Hematopoietic multipotent progenitor cell treated with erythropoietin and hydrocortisone succinate and interleukin-3 and kit ligand, for 17 days (in vitro differentiated cells): ENCODE measurements at places on chromosomes 3 and 15.
A peak's percentile ranks its signal among the peaks of the same experiment; 100 is the strongest.

GRCh38 chr15:25243800-25244097, 195.1 kb downstream of the UBE3A start:
- no peak for DNase-seq

DNA sequence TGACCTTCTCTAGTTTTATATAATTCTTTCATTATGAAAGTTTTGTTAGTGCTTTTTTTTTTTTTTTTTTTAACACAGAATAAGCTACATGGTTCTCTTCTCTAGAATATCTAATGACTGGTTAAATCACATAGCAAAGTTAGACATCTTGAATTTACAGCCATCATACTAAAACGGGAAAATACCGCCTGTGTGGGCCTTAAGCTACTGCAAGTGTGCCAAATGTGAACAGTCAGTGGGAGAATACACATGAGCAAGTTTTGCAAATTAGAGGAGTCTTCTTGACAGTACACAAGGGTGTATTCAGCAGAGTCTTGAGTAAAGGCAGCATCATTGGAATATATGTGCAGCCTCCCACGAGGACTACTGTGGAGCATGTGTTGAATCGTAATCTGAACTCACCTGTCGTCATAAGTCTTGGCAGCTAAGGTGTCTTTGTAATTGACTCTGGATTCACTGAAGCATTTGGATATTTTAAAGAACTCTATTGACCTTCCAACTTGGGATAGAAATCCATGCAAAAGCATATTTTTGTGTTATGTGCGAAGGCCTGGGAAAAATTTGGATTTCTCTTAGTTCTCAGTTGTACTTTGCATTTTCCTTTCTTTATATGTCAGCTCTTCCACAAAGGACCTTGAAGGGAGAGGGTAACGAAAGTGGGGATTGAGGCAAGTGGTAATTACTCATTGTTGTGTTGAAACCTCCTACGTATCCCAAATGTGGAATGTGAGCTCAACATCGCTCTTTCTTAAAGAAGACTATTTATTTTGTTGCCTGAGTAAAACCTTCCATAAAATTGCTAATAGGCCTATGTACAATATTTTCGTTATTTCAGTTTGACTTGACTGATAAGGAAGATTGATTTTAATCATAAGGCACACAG, 117.4 kb downstream of the ATG7 start:
- no peak for DNase-seq

DNA sequence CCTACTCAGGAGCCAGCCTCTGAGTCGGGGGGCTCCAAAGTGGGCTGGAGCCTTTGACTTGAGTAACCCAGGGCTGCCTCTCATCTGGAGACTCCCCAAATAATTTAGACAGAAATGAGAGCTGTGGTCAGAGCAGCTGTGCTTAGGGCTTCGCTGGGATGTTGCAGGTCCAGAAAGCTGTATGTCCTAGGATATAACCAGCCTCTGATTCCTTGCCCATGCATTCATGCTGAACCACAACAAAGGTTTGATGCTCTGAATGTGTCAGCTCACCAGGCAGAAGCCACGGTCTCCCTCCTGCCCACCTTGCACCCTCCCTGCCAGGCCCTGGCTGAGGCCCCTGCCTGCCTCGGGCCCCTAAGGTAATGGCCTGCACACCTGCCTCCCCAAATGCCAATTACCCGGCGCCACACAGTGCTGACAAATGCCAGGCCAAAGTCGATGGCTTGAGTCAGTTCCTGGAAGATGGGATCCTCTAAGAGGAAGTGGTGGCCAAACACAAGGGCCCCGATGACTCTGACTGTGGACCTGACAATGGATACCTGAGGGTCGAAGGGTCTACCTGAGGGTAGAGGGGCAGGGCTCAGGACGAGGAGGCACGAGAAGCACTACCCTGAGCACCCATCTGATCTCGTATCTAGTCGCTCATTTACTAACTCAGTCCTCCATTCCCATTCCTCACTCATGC, 21.7 kb upstream of the PARL start:
- no peak for DNase-seq

DNA sequence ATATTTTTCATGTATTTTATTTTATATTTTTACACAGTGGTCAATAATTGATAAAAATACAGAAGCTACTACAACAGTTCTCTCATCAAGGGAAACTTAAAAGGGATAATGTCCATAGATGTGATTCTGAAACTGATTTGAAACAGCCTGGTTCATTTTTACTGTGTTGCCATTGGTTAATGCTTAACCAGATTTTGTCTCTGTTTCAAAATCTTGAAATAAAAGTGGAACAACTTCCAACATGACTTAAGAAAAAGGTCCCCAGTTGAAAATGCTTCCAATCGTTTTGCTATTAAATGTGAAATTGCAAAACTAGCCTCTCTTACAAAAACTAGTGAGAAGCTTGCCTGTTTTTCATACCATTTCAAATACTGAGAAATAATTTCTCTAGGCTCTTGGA, 240.7 kb downstream of the LPP start:
- no peak for DNase-seq

DNA sequence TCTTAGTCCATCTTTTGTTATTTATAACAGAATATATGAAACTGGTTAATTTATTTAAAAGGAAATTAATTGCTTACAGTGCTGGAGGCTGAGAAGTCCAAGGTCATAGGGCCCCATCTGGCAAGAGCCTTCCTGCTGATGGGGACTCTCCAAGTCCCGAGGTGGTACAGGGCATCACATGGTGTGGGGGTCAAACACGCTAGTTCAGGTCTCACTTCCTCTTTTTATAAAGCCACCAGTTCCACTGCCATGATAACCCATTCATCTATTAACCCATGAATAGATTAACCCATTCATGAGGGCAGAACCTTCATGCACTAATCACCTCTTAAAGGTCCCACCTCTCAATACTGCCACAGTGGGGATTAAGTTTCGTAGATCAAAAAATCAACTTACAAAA, 659.3 kb downstream of the NAALADL2 start:
- no peak for DNase-seq

DNA sequence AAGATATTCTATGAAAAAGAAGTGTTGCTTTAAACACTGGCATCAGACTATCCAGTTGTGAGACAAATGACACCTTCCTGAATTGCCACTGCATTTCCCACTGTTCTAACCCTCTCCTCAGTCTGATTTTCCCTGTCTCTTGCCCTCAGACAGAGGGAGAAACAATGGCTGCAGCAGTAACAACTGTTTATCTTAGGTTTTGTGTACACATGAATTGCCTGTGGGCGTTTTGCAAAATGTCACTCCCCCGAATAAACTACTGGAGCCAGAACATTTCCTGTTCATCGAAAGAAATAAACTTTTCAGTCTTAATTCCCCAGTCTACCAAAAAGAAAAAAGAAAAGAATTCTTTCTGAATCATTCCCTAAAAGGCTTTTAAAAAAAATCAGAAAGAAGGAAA, 155.1 kb downstream of the MAGI1 start:
- no peak for DNase-seq

GRCh38 chr3:169420429-169420828, 243.1 kb downstream of the MECOM start:
- DNase-seq, result no peak

DNA sequence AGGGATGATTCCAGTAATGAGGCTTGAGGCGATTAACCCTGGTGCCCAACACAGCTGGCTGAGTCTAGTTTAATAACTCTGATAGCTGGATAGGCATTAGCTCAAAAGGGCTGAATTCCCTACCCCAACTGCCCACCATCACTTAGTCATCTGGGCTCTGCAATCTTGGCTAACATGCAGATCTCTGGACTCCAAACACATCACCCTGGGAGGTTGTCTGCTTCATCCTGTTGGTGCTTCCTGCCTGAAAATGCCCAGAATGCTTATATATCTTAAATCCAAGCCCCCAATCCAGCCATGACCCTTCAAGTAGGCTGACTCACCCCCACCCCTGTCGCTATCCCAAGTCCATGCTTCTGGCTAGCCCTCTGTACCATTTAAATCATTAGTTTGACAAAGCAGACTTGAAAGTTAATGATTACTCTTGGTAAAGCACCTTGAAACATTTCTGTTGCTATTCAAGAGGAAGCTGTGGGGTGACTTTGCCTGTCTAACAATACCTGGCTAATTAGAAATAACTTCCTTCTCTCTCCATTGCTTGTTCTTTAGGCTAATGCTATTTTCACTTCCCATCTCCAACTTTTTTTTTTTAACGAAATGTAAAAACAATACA, 107.0 kb upstream of the RORA start:
- DNase-seq, result no peak

DNA sequence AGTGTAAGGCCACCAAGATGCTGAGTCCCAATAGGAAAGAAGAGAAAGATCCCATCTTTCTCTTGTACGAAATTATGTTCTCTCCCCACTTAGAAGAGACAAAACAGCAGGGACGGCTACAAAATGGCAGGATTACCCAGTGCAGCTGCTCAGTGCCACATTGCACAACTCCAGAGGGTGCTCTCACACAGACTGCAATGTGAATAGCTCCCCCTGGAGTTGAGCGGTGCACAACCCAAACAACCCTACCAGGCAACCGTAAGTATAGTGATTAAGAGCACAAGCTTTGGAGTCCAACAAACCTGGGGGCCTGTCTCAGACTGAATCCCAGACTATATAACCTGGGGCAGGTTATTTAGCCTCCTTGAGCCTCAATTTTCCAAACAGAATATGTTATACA, 3.1 kb upstream of the BHLHE40 start:
- DNase-seq, result no peak

- no peak for DNase-seq
Observed at GRCh38 chr15:89805241-89806209, 9.1 kb downstream of the ANPEP start.

DNA sequence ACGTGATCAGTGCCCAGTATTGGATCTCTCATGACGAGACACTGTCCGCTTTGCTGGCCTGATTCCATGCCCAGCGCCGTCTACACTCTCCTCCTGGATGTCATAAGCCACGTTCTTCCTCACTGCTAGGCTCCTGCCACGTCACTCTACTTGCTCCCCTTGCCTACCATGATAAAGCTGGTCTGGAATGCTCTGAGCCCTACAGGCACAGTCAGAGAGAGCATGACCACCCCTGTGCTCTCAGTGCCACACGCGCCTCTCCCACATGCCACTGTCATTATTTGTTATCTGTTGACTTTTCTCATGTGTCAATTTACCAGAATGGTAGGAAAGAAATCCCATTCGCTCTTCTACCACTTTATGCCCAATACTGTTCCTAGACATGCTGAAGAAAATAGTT, 148.6 kb downstream of the ANO10 start:
- no peak for DNase-seq

- no peak for DNase-seq
Observed at GRCh38 chr3:151425627-151426340, 35.1 kb downstream of the IGSF10 start.

DNA sequence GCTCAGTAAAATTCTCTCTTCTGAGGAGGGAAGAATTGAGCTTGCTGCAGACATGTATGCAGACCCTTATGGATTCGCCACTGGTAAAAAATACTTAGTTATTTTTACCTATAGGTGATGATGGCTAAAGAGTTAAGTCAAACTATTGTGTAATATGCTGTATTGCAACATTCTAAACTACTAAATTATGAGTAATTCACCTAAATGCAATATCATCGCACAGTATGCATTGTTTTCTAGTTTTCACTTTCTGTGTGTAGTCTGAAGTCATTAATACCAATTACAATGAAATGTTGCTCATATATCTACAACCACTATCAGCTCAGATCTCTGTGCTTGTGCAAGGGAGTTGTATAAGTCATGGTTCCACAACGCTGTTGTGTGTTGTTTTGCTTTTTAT, 48.7 kb upstream of the ROBO2 start:
- no peak for DNase-seq

GRCh38 chr3:128503751-128504532, 10.9 kb upstream of the GATA2 start:
- no peak for DNase-seq

DNA sequence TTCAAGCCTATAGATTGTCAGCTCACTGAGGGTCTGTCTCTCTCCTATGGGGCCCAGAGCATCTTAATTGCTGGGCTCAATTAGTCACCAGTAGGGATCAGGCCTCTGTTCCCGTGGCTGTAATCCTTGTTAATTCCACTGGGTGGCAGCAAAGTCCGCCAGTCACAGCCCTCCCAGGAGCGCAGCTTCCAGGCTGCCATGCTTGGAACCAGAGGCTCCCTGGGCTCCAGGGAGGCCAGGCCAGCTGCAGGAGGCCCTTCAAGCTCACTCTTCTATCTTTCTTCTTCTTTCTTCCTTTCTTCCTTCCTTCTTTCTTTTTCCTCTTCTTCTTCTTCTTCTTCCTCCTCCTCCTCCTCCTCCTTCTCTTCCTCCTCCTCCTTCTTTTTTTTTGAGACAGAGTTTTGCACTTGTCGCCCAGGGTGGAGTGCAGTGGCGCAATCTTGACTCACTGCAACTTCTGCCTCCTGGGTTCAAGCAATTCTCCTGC, 14.4 kb downstream of the RNU5B-1 start:
- DNase-seq, result peak; percentile 77

DNA sequence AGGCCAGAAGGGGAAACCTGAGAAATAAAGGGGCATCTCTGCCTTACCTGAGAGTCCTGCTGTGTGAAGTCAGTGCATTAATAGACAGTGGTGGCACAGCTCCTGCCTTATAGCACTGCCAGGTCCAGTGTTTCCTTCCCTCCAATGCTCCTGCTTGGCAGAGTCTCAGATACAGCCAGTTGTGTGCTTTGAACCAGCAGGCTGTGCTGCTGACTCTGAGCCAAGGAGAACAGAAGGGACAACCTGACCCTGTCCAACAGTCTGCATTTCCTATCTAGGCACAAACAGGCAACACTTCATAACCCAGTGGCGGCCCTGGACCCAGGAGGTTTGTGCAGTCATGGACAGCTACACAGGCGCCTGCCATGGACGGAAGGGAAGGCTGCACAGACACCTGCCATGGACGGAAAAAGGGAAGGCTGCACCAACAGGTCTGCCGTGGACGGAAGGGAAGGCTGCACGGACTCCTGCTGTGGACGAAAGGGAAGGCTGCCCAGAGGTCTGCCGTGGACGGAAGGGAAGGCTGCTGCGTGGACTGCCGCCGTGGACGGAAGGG, 33.9 kb upstream of the PLXNA1 start:
- DNase-seq, result no peak

GRCh38 chr3:12898290-12898964, 57.1 kb upstream of the RPL32 start:
- DNase-seq, result no peak

DNA sequence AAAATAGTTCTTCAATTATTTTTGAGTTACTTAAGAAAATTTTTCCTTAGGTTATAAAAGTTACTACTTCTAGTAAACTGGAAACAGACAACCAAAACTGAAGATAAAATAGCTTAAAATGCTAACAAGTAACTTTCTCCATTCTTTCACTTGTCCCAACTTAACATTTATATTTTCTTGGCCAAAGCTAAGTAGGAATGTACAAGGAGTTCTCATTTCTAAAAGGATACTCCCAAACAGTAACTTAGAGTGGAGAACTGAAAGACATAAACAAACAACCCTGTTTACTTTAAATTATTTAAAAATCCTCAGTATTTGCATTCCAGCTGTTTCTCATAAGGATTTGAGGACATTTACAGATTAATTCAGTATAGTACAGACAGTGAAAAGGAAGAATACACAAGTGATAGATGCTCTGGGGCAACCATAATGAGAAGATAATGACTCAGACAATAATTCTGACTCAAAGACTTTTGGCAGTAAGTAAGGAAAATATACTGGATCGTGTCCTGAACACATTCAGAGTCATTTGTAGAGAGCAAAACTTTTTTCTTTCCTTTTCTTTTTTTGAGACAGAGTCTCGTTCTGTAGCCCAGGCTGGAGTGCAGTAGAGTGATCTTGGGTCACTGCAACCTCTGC, 29.2 kb upstream of the ANXA2 start:
- DNase-seq, result no peak

- DNase-seq, result no peak
Observed at GRCh38 chr15:72516777-72517176, 42.6 kb downstream of the ARIH1 start.

- no peak for DNase-seq
Observed at GRCh38 chr3:56260262-56260661, 208.0 kb downstream of the ERC2 start.

GRCh38 chr3:63385629-63386028, 107.5 kb downstream of the SYNPR start:
- DNase-seq, result no peak
